ENCODE measurements at places on chromosomes 7 and 10.

DNA sequence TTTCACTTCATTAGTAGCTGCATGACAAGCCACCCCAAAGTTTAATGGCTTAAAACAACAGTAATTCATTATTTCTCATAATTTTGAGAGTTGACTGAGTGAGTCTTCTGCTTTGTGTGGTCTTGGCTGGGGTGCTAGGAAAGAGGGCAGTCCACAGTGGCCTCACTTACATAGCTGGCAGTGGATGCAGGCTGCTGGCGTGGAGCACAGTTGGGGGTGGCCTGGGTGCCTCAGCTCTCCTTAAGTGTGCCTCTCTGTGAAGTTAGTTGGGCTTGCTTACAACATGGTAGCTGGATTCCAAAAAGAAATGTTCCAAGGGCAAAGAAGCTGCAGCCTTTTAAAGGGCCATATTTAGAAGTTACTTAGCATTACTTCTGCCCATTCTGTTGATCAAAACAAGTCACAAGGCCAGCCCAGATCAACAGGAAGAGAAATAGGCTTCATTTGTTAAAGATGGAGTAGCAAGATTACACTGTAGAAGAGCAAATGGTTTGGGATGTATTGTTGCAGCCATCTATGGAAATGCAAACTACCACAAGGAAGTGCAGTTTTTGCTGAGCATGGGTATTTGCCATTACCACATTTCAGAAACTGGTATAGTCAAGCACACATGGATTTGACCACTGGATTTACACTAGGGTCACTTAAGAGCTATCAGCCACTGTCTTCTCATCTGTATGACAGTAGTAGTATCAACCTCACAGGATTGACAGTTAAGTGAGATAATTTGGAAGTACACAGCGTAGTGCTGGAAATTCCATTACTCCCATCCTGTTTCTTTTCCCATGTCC, 33.6 kb downstream of the ZEB1 start:
- no peak for DNase-seq

DNA sequence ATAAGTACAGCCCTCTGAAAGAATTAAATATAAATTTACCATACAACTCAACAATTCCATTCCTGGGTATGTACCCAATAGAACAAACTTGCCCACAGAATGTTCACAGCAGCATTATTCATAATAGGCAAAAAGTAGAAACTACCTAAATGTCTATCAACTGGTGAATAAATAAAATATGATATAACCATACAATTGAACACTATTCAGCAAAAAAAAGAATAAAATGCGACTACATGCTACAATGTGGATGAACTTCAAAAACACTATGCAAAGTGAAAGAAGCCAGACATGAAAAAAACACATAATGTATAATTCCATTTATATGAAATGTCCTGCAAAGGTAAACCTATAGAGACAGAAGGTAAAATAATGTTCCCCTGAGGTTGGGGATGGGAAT, 2.0 kb upstream of the CPN1 start:
- no peak for DNase-seq

DNA sequence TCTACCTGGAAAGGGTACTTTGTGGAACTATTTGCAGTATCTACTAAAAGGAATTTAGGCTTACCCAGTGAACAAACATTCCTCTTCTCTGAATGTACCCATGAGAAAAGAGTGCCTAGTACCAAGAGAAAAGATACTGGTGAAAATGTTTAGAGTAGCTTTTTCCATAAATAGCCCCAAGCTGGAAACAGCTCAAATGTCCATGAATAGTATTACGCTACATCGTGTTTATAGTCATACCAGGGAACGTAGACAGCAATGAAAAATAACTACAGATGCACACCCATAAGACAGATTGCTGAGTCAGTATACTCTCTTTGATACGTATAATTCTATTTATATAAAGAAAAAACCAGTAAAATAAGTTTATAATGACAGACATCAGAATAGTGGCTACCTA, 285.9 kb downstream of the KLF6 start:
- no peak for DNase-seq

- DNase-seq = no peak
Observed at GRCh38 chr10:95415621-95416031, 124.8 kb upstream of the PDLIM1 start.

DNA sequence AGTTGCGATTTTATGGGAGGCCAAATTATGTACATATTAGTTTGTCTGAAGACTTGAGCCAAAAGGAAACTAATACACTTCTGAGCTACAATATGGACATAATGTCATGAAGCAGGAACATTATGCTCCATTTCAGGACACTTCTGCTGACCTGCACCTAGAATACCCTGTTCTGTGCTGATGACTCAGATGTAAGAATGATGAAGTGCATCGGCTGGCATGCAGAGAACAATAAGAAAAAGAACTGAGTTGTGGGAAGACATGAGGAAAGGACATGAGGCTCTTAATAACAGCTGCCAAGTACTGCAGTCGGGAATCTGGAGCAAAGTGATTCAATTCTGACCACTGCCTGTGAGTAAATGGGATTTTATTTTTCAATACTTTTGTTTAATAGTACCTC, 192.9 kb upstream of the VSTM2A start:
- DNase-seq = no peak

GRCh38 chr10:78777867-78778266, 290.9 kb upstream of the ZMIZ1 start:
- no peak for DNase-seq

GRCh38 chr10:129622736-129623135, 155.7 kb downstream of the MGMT start:
- DNase-seq = no peak

DNA sequence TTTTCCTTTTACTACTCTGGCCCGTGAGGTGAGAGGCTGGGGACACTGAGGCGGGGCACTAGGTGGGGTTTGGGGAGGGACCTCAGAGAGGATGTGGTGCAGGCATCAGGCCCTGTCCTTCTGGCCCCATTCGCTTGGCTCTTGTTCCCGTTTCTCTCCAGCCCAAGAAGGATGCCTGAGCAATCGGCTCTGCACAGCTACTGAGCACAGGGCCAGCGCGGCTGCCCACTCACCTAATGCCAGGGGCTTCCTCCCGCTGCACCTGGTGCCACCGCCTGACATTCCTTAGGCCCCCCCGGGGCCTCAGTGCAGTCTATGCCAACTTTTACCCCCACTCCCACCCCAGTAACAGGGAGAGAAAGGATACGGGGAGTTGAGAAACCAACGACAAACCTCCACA, 12.5 kb downstream of the EMX2 start:
- no peak for DNase-seq

GRCh38 chr10:75029857-75030256, 81.6 kb upstream of the SAMD8 start:
- no peak for DNase-seq

DNA sequence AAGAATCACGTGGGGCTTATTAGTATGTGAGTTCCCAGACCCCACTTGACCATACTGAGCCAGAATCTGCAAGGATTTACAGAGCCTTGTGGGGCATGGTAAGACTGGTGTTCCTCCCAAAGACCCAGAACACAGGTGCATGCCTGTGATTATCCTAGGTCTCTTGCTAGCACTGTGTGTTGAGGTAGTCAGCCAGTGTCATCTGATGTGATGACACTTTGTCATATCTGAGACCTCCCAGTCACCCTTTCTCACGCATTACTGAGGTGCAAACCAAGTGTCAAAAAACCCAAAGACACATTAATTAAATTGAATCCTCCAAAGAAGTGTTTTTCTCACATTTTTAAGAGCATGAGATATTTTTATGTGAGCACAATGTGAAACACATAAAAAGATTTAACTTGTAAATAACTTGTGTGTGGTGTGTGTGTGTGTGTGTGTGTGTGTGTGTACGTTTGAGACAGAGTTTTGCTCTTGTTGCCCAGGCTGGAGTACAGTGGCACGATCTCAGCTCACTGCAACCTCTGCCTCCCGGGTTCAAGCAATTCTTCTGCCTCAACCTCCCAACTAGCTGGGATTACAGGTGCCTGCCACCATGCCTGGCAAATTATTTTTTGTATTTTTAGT, 162.0 kb upstream of the PRPS1L1 start:
- no peak for DNase-seq

- no peak for DNase-seq
Observed at GRCh38 chr10:106571192-106571946, 593.1 kb downstream of the SORCS1 start.

- no peak for DNase-seq
Observed at GRCh38 chr10:23516530-23516929, 77.7 kb downstream of the OTUD1 start.

- DNase-seq = no peak
Observed at GRCh38 chr7:1535701-1536454, 5.4 kb downstream of the MAFK start.

GRCh38 chr7:66689081-66689480, 51.5 kb upstream of the RABGEF1 start:
- DNase-seq = no peak

- no peak for DNase-seq
Observed at GRCh38 chr10:47418321-47418720, 34.2 kb upstream of the ZNF488 start.

- DNase-seq = no peak
Observed at GRCh38 chr10:26197248-26197647, 19.3 kb upstream of the GAD2 start.

DNA sequence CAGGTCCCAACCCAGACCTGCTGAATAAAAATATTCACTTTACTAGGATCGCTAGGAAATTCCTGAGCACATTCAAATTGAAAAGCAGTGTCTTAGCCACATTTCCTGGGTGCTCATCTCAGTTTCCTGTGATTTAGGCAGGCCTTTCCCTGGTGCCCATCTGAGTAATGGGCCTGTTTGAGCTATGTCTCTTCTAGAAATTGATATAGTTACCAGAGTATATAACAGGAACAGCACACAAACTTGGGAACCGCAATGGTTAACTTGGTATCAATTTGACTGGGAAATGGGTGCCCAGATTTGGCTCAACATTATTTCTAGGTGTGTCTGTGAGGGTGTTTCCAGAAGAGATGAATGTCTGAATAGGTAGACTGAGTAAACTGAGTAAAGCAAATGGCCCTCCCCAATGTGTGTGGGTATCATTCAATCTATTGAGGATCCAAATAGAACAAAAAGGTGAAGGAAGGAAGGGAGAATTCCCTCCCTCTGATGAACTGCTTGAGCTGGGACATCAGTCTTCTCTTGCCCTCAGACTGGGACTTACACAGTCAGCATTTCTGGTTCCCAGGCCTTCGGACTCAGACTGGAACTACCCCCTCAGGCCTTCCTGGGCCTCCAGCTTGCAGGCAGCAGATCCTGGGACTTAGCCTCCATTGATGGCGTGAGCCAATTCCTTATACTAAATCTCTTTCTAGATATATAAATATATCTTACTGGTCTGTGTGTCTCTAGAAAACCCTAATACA, 99.1 kb downstream of the CCDC71L start:
- DNase-seq = no peak

DNA sequence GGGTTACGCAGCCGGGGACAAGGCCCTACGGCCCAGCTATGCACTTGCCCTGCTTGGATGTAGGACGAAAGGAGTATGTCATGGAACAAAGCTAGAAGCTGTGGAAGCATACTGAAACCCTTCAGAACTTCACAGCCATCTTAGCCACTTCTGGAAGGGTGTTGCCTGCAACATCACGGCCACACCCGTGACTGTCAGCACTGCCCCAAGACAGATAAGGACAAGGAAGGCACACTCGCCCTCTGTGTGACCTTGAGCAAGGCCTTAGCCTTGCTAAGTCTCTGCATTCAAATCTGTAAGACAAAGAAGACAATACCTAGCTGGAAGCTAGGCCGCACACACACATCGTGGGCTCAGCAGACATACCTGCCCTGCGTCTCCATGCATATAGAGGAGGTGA, 352.5 kb upstream of the MGMT start:
- no peak for DNase-seq

GRCh38 chr7:99638731-99639130, 22.0 kb downstream of the ZSCAN25 start:
- DNase-seq = no peak

GRCh38 chr7:26233902-26234511, 32.5 kb downstream of the CBX3 start:
- no peak for DNase-seq

DNA sequence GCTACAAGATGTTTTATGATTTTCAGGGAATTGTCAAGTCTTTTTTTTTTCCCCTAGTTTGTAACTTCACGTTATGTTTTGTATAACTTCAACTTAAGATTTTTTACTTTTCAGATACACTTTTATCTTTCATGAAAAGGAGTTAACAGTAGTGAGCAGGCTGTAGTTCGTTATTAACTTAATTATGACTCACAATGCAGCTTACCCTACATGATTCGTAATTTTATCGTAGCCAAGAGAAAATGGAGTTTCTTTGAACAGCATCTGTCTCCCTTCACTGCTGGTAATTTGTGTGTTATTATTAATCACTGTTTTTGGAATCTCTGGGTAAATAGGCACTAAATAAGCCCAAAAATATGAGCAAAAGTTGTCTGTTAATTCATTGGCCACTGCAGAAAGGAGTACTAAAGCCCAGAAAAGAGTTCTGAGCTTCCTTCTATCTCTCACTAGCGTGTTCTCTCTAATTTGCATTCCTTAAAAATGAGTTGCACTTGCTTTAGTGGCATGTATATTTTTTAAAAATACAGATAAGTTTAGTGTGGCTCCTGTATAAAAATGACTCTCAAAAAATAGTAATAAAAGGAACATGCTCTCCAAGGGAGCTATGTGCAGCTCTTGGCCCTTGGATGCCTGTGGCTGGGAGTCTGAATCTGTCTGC, 36.1 kb downstream of the RALA start:
- DNase-seq = no peak

DNA sequence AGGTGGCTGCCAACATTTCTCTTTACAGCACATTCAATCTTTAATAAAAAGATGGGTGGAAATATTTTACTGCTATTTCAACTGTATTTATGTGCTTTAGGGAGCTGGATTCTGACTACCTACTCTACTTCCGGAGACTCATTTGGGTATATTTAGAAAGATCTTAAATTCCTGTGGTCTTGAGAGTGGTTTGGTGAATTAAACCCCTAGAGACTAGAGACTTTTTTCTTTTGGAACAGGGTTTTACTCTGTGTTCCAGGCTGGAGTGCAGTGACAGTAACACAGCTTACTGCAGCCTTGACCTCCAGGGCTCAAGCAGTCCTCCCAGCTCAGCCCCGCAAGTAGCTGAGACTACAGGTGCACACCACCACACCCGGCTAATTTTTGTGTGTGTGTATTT, 79.0 kb upstream of the HABP2 start:
- DNase-seq = no peak

- no peak for DNase-seq
Observed at GRCh38 chr10:118977835-118978234, 51.7 kb upstream of the NANOS1 start.

- DNase-seq = no peak
Observed at GRCh38 chr7:87575521-87575920, 25.2 kb downstream of the ABCB1 start.

GRCh38 chr10:79242620-79243152, 104.6 kb upstream of the PPIF start:
- no peak for DNase-seq

- DNase-seq = no peak
Observed at GRCh38 chr7:68218461-68218860, 1221.8 kb downstream of the TYW1 start.

DNA sequence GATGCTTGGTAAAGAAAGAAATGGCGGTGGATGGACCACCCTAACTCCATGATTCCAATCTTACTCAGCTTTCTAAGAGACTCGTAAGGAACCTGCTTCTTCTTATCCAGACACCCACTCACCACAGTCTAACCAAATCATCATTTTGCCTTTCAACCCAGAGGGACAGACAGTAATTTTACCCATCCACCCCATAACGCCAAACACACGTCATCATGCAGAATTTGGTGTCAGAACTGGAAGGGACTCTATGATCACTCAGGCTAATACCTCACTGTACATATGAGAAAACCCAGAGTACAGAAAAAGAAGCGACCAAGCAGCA, 388 bp downstream of the ECD start:
- no peak for DNase-seq

Measured in HCT116 (cell line).